ENCODE measurements at places on chromosomes 4 and X.

DNA sequence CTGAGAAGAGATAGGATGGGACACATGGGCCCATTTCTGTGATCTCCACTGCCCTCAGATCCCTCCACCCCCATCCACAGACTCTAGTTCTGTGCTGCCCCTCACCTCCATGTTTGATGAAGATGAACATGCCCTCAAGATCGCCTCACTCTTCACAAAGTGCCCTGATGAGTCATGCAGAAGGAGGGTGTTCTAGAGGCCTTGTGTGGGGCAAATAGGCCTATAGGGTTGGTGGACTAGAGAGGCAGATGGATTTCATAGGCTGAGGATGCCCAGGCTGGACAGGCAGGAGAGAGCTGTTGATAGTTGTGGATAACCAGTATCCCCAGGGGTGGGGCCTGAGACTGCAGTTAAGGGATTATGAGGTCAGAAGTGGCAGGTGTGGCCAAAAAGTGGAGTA lies at the start of gene CXorf65:
TSS of gene CXorf65 (minus strand) at position 314 of the 400 bp plus-strand sequence. CDS start at position 130, 184 bp downstream.
- DNase-seq, result no peak

DNA sequence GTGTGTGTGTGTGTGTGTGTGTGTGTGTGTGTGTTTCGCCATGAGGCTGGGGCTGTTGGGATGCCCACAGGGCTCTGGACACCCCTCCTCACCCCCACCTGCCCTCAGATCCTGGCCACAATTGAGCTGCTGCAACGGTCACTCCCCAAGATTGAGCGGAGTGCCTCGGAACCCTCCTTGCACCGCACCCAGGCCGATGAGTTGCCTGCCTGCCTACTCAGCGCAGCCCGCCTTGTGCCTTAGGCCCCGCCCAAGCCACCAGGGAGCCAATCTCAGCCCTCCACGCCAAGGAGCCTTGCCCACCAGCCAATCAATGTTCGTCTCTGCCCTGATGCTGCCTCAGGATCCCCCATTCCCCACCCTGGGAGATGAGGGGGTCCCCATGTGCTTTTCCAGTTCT lies 10.2 kb downstream of the ARAF start:
- no peak for DNase-seq

DNA sequence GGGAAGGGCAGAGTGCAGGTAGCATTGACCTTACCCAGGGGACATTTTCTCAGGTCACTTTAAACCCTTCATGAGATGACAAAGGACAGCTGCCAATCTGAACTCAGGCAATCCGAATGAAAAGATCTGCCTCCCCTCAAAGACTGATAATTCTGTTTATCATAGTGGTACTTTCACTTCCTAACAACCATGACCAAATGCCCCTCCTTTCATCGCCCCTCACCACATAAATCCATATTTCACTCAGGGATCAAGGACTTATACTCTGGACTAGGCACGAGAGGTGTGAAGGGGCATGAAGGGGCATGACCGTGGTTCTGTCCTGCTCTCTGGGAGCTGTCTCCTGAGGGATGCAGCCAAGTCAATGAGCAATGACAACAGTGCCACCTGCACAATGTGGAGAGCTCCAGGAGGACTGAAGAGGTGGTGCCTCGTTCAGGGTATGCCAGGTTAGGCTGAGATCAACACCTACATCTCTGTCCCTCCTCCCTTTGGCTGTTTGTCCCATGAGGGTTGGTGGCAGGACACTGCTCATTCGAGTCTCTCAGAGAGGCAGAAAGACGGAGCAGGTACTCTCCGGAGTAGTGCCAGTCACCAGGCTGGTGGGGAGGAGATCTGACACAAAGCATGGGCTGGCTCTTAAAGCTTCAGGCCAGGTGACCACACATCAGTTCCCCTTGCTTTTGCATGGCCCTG lies 12.5 kb downstream of the HS3ST1 start:
- no peak for DNase-seq

DNA sequence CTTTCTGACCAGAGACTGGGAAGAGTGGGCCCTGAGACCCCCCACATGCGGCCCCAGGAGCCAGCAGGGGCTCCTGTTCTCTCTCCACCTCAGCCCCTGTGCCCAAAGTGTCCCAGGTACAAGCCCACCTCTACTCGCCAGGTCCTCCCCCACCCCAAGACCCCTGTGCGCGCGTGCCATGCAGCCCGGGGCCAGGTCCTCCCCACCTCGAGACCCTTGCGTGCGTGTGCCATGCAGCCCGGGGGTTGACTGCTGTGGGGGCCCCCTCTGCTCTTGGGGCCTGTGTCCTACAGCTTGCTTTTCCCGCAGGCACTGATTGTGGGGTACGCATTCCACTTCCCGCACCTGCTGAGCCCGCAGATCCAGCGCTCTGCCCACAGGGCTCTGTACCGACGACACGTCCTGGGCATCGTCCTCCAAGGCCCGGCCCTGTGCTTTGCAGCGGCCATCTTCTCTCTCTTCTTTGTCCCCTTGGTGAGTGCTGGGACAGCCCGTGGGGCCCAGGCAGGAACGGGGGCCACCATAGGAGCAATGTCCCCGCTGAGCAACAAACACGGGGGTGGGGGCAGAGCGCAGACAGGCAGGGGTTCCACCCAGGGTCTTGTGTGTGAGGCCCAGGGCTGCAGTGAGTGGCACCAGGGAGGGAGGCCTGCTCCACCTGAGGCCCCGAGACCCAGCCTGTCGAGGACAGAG lies 20.3 kb downstream of the DGKQ start:
- peak; percentile 51 for DNase-seq

DNA sequence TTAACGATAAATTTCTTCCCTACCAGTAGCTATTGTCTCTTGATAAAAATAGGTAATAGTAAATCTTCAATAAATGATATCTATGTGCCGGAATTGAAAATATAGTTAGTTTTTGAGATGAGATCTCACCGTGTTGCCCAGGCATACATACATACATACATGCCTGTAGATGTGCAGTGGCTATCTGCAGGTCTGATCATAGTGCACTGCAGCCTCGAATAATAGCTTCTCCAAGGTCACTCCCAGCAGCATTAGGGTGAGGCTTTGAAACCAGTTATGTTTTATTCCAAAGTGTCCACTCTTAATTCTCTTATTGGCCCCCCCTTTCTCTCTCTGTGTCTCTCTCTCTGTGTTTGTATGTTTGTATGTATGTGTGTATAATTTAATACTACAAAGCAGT lies 37.5 kb downstream of the ZFX start:
- no peak for DNase-seq

- no peak for DNase-seq
Observed at GRCh38 chrX:107447642-107448041, 1.8 kb upstream of the FRMPD3 start.

GRCh38 chr4:56746639-56747038 lies 65.5 kb upstream of the HOPX start:
- DNase-seq, result no peak

GRCh38 chr4:3666263-3666662 lies 99.9 kb upstream of the ADRA2C start:
- DNase-seq, result no peak
